Upper lobe of left lung (tissue), 6 donors: ENCODE measurements at places on chromosomes 16 and 17.

DNA sequence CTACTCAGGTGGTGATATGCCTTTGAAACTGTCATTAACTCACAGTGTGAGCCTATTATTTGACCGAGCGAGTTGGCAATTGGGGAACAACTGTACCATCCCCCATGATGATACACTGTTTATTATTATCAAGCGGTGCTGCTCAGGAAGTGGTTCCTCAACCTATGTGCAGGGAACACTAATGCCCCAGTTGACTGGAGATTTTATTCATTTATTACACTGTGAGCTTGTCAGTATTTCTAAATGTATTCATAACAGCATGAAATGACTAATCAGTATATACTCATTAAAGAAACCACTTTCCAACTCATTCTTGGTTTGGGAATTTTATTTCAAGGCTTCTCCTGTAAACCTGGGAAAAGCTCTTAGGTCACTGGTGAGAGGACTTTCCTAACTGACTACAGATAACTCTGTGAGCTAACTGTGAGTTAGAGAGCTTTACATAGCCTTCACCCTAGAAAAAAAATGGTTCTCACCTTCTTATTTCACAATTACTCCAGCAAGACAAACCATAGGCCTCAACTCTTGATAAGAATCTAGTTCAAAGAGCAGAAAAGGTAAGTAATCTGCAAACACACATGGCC lies 42.4 kb downstream of the NXPH3 start:
- DNase-seq, result no peak

DNA sequence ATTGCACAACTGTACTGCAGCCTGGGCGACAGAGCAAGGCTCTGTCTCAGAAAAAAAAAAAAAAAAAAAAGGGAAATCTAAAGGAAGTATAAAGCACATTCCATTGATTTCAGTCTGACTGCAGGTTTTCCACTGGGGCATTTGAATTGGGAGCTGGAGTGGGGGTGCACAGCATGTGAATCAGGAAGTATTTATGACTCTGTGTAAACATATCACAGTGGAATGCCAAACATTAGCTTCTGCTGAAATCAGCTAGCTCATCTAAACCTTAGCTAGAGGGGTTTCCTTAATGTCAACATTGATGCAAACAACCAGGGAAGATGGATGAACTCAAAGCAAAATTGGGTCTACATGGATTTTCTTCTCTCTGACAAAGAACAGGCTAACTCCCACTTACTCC lies 641.0 kb upstream of the EEF2KMT start:
- DNase-seq, result no peak

GRCh38 chr16:82715833-82716232 lies 89.1 kb downstream of the CDH13 start:
- no peak for DNase-seq

GRCh38 chr16:8798174-8798527 lies 512 bp downstream of the PMM2 start:
- DNase-seq, result no peak

DNA sequence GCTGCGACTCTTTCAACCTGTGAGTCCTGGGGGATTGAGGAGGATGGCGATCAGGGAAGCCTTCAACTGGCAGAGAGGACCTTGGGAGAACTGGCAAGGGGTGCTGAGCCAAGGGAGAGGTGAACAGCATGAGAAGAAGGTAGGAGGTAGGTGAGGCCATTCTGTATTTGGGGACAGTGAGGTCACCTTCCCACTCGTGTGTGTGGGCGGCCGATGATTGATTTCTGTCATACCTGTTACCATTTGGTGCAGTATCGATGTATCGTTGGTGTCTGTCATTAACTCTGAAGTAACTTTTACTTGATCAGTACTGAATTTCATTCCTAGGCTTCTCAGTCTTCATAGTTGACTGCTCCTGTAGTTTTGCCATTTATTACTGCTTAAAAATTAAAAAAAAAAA lies 3.8 kb downstream of the ARSG start:
- DNase-seq, result no peak

- DNase-seq, result no peak
Measured at GRCh38 chr16:14007450-14007849, 63.7 kb upstream of the MRTFB start.

- no peak for DNase-seq
Measured at GRCh38 chr16:68605746-68606145, 39.4 kb upstream of the CDH3 start.

- no peak for DNase-seq
Measured at GRCh38 chr17:46889992-46890564, 32.9 kb upstream of the GOSR2 start.

- DNase-seq, result no peak
Measured at GRCh38 chr16:64926476-64926875, 195.4 kb downstream of the CDH11 start.

GRCh38 chr17:81433656-81434055 lies 38.4 kb downstream of the BAHCC1 start:
- DNase-seq, result peak; percentile 73

DNA sequence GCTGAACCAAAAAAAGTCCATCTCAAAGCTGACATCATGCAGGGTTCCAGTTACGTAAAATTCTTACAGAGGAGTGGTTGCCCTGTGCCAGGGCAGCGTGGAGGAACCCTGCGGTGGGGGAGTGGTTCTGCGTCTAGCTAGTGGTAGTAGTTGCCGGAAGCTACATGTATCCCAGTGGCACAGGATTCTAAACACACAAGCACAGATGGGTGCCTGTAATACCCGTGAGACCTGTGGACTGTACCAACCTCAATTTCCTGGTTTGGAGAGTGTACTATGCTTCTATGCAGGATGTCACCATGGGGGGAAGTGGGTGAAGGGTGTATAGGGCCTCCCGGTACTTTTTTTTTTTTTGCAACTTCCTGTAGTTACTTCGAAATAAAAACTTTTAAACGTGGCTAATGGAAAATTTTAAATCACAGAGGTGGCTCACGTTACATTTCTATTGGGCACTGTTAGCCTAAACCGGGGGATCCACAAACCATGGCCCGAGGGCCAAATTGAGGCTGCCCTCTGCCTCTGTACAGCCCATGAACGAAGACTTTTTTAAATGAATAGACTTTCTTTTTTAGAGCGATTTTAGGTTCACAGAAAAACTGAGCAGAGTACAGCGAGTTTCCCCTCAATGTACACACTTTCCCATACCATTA lies 38.5 kb downstream of the TBC1D16 start:
- DNase-seq, result peak; percentile 74

- no peak for DNase-seq
Measured at GRCh38 chr17:71975331-71975801, 145.5 kb upstream of the SOX9 start.

DNA sequence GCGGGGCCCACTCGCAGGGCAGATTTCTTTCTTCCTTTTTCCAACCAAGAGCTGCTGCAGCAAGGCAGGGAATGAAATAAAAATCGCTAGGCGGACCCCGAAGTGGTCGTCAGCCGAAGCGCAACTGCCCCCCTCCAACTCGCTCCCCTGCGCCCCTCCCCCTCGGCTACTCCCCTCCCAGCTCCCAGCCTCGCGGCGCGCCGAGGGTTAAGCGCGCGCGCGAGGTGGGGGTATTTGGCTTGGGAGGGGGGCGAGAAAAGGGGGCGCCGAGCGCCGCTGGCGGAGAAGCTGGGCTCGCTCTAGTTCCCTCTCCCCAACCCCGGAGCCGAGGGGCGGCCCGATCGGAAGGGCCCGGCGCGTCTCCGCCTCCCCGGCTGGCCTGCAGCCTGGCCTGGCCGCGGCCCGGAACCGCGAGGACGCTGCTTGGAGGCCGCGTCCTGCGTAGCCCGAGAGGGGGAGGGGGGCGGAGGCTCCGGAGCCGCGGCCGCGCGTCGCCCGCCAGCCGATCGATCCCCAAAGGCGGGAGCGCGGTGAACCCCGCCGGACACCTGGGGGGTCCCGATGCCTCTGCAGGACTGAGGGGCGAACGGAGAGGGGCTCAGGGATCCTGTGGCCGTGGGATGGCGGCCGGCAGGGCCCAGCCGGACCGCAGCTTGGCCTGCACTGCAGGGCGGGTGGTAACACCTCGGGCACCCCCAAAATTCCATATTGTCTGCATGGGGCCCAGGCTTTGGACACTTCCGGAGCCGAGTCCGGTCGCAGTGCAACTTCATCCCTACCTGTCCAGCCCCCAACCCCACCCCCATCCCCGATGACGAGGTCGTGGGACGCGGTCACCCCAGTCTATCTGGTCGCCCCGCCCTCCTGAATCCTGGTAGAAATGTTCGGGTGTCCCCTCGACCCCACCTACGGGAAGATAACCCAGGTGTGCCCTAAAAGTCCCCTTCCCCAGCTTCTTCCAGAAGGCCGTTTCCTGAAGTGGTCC lies 4.9 kb upstream of the CBX4 start:
- no peak for DNase-seq

GRCh38 chr16:15492091-15492740 lies 57.8 kb downstream of the BMERB1 start:
- DNase-seq, result no peak

- no peak for DNase-seq
Measured at GRCh38 chr17:65704731-65705130, 143.3 kb upstream of the AXIN2 start.

DNA sequence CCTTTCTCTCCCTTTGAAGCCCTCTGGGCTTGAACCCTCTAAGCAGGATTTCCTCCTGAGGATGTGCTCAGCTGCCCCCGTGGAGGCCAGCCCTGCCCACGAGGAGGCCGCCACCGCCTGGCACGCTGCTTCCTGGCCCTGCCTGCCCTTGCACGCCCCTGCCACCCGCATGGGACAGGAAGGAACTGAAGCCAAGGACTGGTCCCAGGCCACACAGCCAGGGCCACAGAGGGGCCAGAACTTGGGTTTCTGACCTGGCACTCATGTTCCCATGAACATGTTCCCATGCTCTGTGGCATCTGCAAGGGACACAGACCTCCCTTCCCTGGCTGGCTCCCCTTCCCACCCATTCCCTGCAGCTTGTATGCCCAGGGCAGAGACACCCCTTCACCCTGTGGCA lies 24.1 kb upstream of the MTSS2 start:
- DNase-seq, result no peak

DNA sequence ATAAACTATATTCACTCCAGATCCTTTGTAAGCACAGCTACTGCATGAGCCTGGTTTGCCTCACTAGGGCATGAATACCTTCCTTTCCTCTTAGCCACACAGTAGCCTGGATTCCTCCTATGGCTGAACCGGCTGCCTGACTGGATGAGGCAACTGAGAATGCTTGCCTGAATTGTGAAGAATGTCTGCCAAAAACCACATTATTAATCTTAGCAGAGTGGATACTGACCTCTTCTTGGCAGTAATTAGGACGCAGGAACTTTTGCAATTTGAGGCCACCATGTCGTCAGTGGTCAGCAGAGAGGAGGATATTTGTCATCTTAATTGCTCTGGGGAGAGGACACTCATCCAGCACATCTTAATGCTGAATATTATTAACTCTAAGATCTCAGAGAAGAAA lies 651.8 kb upstream of the GOT2 start:
- DNase-seq, result no peak

DNA sequence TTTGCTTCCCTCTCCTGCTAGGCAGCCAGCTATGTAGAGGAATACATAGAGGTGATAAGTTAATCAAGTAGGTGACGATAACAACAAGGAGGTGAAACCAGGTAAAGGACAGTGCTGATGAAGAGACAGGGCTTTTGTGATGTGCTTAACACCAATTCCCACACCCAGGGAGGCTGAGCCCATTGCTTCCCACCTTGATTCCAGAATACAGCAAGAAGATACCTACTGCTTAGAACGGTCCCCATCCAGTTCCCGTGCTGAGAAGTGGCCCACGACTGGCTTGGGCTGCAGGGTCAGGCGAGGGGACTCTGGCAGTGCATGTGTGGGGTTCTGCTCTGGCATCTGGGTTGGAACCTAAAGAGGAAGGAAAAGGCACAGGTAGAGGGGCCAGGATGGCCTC lies 16.1 kb upstream of the GFAP start:
- no peak for DNase-seq

DNA sequence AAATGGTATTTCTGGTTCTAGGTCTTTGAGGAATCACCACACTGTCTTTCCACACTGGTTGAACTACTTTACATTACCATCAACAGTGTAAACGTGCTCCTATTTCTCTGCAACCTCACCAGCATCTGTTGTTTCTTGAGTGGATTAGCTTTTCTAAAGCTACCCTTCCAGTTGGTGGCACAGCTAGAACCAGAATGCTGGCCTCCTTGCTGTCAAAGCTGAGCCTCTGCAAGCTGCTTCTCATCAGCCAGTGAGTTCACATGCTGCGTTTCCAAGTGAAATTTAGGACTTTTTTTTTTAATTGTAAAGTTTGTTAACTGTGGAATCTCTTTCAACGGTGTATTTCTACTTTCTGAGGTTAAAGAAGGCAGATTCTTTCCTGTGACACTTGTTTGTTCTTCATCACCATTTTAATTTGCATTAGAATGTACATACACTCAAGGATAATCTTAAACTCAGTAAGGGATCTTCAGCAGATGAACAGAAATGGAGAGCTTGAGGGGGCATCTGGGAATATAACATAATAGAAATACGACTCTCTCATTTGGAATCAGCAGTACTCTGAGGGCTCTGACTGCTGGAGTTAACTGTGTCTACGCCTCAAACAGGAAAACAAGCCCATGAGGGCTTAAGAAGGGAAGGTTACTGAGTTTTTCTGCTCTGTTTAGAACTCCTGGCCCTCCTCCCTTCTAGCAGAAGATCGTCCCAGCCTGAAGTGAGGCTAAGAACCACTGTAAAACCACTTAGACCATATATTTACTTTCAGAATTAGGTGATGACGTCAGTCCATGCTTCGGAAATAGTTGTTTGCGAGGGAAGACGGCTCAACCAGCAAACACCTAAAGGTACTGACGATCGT lies 148.4 kb upstream of the FAM20A start:
- DNase-seq, result peak; percentile 23

- no peak for DNase-seq
Measured at GRCh38 chr16:52465711-52466267, 81.2 kb downstream of the TOX3 start.

DNA sequence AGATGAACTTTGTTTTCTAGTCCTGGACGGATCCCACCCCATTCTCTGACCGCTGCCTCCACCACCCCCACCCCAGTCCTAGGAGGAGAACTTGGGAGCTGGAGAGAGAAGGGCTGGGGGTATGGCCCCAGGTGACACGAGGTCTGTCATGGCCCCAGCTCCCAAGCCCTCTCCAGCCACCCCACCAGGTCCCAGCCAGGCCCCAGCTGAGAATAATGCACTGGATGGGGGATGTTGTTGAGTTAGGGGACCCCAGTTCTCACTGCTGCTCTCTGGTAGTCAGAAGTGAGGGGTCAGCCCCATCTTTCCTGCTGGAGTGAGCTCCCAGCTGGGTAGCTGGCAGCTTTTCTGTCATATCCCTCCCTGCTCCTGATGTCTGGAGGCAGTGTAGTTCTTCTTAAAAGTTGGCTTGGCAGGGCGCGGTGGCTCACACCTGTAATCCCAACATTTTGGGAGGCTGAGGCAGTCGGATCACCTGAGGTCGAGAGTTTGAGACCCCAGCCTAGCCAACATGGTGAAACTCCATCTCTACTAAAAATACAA lies 4.6 kb upstream of the COL1A1 start:
- DNase-seq, result no peak
